RKO (cell line): ENCODE measurements at places on chromosomes 6 and 20.

DNA sequence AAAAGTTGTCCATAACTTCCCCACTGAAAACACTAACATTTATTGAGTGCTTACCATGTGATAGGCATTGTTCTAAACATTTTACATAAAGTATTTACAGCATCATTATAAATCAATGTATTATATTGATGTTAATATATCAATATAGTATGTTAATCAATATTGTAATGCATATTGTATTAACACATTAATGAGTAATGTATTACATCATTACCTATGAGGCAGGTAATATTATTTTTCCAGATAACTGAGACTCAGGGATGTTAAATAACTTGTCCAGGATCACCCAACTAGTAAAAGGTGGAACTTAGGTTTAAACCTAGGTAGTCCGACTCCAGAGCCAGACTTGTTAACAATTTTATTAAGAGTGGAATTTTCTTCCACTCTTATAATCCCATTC, 12.2 kb upstream of the TREM2 start:
- no peak for DNase-seq

- peak; percentile 97 for DNase-seq
Observed at GRCh38 chr20:1118336-1119127, at the start of gene PSMF1. Gene PSMF1, plus strand, starts transcription at chr20:1118602. Its CDS starts 172 bp downstream, at chr20:1118774.

DNA sequence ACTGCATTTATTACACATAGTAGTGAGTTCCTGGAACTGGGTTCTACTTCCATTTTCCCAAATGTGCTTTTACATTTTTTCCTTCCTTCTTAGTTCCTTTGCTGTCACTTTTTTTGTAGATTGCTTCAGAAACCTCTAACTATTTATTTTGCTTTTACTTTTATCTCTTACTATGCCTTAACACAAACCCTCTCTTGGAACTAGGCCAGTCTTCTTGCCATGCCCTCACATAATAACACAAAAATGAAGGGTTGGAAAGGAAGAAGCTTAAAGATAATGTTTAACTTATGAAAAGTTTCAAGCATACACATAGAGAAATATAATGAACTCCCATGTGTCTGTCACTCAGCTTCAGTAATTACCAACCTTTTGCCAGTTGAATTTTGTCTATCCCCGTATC, 27.1 kb downstream of the TOP1 start:
- no peak for DNase-seq

GRCh38 chr6:1111361-1111760, 200.5 kb upstream of the FOXQ1 start:
- DNase-seq: no peak

GRCh38 chr6:47680051-47680450, 18.3 kb upstream of the ADGRF4 start:
- DNase-seq: no peak

DNA sequence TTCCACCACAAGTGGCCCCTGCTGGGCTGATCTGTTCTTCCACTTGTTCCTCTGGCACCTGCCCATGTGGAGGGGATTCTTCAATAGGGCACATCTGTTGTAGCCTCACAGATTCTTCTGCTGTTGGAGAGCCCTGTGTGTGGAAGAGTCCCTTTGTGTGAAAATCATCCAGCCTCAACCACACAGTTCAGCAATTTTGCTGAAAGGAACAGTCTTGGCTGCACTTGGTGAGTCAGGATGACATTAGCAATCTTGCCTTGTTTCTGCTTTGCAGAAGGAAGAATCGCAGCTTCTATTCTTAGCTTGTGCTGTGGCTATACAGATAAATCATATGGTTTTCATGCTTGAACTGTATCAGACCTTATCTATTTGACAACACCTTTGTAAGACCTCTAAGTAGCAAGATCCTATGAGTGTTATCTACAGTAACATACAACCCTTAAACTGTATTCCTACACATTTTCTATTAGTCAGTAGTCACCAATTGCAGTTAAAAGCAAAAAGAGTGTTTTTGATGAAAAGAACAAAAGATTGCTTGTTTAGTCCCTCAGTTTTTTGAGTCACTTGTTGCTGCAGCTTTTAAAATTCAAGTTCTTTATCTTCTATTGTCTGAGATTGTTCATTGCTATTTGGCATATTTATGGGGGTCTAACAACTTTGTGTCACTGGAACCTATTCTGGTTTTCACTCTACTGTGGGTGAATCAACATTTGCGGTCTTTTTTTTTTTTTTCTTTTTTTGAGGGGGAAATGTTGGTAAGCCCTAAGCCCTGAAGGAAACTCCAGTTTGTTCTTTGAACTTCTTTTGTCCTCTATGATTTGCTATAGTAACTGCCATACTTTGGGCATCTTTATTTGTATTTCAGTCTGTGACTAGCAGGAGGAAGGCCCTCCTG, 231.6 kb downstream of the TFAP2B start:
- no peak for DNase-seq
